ENCODE measurements at places on chromosomes 5 and 9. TPM values are rescaled to one million over a fixed set of nuclear protein-coding genes. Genes with fewer than 3 reads are reported as not detected.

The SPATA31C1 gene
- polyA plus RNA-seq: not detected

DNA sequence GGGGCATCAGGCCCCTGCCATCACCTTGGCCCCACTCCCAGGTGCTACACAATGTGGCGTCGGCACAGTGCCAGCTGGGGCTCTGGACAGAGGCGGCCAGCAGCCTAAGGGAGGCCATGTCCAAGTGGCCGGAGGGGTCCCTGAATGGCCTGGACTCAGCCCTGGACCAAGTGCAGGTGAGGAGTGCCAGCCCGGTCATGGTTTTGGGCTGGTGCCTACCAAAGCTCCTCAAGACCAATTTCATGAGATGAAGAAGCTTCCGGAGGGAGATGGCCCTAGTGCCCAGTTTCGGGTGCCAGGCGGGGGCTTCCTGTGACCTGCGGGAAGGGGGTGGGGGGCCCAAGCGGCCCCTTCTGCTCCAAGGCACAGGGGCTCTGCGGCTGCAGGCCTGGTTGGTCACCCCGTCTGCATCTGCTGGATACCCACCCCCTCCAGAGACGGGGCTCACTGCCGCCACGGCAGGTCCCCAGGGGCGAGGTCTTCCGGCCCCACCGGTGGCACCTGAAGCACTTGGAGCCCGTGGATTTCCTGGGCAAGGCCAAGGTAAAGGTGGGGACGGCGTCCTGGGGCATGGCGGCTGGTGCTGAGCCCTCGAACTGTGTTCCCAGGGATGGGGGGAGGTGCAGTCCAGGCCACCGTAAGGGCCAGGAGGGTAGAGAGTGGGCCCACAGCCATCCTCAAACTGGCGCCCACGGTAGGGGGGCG lies 5.8 kb downstream of the NOXA1 start:
- DNase-seq: no peak

The BTNL3 gene
- not detected for polyA plus RNA-seq

- no peak for DNase-seq
Measured at GRCh38 chr5:141518618-141519015, 29.7 kb downstream of the PCDHGC5 start.

DNA sequence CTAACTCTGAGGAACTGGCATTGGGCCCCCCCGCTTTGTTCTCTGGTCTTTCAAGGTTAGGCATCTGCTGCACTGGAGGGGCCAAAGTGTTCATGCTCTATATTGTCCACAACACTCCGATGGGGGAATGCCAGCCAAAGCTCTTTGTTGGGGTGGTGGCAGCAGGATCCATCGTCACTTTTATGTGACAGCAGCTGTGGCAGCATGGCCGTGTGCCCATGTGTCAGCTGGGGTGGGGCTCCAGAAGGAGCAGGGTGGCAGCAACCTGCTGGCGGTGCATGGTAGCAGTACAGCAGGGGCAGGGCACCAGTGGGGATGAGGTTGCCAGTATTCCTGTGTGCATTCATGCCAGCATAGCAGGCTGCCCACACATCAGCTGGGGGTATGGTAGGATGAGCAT lies 28.2 kb downstream of the ITGA2 start:
- DNase-seq: no peak

GRCh38 chr5:160269017-160269416 lies 39.7 kb downstream of the FABP6 start:
- peak; percentile 57 for DNase-seq

GRCh38 chr5:1820381-1820780 lies 19.2 kb downstream of the NDUFS6 start:
- DNase-seq: no peak

- no peak for DNase-seq
Measured at GRCh38 chr5:32273821-32274220, 38.9 kb downstream of the MTMR12 start.

The HMGCR gene
- 9.6 TPM for polyA plus RNA-seq

The ADAMTS6 gene
- polyA plus RNA-seq: not detected

DNA sequence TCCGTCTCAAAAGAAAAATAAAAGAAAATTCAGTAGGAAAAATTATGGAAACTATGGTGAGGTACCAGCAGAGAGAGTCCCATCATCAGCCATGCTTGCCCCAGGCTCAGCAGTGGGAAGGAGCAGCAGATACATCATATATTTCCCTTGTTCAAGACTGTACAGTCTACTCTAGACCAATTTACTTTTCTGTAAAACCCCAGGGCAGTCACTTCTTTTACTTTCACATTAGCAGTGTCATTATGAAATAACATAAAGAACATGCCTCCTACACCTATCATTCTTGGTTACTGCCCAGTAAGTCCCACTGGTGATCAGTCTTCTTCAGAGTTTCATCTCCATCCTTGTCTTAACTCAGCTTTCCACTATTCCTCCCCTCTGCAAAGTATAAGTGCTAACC lies 1145.0 kb downstream of the MAT2B start:
- no peak for DNase-seq

- DNase-seq: no peak
Measured at GRCh38 chr5:74337984-74338310, 302.6 kb downstream of the ENC1 start.

The GFI1B gene
- not detected for polyA plus RNA-seq

The C7 gene
- polyA plus RNA-seq: not detected

The GOLGA2 gene
- 4.9 TPM for polyA plus RNA-seq

The C1QTNF3 gene
- not detected for polyA plus RNA-seq

The C5orf58 gene
- not detected for polyA plus RNA-seq

GRCh38 chr5:13478831-13479465 lies 465.5 kb downstream of the DNAH5 start:
- no peak for DNase-seq

DNA sequence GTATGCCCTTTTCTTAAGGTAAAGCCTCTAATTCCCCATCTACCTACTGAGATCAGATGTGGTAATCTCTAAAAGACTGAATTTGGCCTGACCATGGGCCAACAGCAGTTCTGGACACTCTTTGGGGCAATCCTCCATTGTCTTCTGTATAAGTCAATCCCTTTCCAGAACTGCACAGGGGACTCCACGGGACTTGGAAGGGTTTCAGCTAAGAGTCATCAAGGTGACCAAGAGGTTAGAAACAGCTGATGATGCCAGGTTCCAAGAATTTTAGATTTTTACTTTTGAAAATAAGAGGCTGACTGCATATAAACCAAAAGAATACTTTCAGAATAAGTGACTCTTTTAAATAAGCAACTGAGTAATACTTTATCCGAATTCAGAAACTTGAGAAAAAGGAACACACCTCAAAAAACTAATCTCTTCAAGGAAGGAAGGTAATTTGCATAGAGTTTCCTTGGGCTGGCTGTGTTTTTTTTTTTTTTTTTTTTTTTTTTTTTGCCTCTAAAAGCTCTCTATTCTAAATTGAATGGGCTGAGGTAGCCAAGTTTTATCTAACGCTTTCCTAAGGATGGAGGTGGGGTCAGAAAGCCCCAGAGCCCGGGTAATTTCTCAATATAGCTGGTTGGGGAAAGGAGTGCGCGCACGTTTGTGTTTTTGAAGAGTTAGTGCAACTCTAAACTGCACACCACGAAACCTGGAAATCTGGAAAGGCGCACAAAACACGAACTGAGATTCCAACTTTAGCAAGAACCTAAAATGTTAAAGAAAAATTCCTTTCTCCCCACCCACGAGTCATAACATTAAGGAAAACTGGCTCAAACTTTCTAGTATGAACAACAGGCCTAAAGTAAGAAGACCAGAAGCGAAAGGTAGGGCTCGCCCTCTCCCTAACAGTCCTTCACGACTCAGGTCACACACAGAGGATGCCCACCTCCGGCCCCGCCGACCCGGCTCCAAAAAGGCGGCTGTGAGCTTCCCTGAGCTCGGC lies 1.3 kb downstream of the VCP start:
- DNase-seq: no peak

DNA sequence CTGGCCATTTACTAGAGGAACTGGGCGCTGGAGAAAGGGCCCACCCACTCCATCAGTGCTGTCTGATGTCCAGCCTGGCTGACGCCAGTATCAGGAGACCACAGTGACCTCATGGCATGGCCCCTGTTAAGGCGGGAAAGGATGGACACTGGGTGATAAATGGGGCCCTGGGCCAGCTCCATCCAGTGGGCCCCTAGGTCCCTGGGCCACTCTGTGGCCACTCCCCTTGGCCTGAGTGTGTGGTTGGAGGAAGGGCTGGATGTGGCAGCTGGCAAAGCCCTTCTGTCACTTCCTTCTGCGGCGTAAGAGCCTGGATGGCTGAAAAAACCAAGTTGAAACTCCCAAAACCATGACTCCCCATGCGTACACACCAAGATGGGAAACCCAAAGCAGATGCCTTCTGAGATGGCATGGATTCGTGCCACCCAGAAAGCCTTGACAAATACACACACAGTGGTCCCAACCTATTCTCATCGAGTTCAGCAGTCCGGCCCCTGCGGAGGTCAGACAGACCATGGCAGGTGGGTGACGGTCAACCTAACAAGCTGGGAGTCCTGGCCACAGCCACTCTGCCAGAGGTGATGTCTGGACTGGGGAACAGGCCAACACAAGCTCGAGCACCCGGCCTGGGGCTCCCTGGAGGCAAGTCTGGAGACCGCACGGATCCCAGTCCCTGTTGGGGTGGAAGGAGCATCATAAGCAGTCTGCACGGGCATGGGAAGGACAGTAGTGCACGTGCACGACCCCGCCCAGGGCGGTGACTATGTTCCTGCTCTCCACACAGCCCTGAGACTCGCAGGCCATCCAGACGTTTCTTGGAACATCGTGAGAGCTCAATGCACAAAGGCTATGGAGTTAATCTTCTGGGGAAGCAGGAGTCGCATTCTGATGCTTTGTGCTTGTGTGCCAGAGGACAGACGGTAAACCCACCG lies 45.2 kb upstream of the NOTCH1 start:
- no peak for DNase-seq

DNA sequence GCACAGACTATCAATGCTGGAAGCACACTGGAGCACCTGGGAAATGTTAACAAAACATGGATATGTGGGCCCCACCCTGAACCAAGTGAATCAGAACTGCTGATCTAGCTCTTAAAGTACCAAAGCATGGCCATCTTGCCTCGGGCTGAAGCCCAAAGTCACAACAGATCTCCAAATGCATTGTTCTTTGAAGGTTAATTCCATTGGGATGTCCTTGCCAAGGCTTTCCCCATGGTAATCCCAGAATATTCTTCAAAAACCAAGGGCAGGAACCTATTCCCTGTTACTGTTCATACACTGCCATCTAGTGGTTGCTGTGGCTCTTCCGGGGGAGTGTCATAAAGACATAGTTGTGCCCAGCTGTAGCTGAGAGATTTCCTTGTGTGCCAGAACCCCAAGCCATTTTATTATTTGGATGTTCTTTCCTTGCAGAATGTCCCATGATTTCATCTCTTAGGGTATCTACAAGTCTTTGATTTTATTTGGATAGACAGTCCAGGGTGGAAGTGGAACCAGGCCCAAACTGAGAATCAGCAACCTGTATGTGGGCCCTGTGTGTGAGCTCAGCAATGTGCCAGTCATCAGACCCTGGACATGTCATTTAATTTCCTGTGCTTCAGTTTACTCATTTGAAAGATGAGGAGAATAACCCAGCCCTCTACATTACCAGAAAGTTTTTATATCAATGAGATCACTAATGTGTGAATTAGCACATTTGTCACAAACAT lies 290.0 kb downstream of the ACTL7B start:
- no peak for DNase-seq

DNA sequence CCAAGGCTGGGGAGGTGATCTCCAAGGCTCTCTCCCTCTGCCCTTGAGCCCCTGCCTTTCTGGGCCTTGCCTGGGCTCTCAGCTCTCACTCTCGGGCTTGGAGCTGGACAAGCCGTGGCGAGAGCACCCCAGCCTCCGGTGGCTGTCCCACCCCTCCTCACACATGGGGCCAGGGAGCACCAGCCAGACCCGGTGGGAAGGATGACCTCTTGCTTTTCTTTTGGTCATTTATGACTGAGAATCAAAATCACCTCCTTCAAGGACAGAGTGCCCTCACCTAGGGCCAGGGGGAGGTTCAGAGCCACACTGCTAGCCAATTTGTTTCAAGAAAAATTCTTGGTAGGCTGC lies 14.1 kb downstream of the TCF7 start:
- no peak for DNase-seq

The DOCK2 gene
- polyA plus RNA-seq: 42.4 TPM

DNA sequence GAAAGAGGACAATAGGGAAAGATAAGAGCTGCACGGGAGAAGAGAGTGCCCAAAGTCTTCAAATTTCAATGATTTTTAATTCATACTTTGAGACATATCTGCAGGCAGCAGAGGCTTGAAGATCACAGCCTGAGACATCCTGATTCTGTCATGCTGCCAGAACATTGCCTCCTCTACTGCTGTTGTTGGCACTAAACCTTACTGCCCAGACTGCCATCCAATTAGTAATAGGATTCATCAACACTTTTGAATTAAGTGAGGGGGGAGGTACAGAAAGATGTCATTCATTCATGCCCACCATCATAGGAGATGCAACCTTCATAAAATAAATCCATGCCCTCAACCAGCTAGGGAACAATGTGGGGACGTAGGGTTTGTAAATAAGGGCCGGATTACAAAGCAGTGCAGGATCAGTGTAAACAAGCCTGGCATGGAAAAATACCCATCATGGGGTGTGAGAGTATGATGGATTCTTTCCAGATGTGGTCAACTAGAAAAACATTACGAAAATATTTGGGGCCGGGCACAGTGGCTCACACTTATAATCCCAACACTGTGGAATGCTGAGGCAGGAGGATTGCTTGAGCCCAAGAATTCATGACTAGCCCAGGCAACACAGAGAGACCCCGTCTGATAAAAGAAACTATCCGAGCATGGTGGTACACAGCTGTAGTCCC lies 122.1 kb upstream of the DAPK1 start:
- DNase-seq: no peak

The EXD3 gene
- 4.3 TPM for polyA plus RNA-seq

GRCh38 chr5:68476854-68477253 lies 261.3 kb downstream of the PIK3R1 start:
- DNase-seq: no peak

DNA sequence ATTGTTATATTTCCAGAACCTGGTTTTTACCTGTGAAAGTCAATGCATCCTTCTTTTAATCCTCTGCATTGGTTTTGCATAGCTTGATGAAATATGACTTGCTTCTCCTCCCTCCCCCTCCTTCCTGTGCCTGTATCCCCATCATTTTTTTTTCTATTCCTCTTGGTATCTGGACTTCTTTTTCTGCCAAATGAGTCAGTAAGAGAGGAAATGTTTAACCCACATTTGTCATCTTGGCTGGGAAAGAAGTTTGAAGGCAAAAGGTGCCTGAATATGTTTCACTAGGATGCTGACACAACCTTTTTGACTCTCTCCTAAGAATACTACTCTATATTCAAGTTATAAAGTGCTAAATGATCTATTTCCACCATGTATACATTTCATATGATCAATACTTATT lies 35.5 kb upstream of the CDKN2B start:
- no peak for DNase-seq

The PLAC8L1 gene
- not detected for polyA plus RNA-seq

DNA sequence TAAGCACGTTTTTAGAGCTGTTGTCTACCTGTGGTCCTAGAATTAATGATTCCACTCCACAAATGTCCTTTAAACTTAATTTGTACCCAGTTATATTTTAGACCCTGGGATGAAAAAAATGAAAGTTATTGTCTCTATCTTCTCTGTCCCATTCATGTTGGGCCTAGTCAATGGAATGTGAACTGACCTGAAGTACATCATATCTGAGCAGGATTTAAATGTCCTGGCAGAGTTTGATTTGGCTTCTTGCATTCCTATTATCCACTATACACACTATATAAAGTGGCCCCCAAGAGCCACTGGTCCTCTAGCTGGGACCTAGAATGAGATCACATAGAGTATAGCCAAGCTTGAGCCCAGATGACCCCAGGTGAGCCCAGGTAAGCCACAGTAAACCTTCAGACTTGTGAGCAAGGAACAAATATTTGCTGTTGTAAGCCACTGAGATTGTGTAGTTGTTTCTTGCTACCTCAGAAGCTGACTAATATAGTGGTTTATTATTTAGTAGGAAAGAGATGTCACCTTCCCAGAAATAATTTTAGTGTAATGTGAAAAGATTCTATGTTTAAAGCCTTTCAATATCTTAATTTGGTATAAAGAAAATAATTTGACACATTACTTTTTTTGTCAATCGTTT lies 37.1 kb upstream of the C6 start:
- DNase-seq: no peak

Measured in immature natural killer cell (primary cell).